ENCODE measurements at places on chromosomes 1 and 21. TPM values are rescaled to one million over a fixed set of nuclear protein-coding genes. Genes with fewer than 3 reads are reported as not detected.

The CA14 gene
- 0.88 TPM for total RNA-seq

DNA sequence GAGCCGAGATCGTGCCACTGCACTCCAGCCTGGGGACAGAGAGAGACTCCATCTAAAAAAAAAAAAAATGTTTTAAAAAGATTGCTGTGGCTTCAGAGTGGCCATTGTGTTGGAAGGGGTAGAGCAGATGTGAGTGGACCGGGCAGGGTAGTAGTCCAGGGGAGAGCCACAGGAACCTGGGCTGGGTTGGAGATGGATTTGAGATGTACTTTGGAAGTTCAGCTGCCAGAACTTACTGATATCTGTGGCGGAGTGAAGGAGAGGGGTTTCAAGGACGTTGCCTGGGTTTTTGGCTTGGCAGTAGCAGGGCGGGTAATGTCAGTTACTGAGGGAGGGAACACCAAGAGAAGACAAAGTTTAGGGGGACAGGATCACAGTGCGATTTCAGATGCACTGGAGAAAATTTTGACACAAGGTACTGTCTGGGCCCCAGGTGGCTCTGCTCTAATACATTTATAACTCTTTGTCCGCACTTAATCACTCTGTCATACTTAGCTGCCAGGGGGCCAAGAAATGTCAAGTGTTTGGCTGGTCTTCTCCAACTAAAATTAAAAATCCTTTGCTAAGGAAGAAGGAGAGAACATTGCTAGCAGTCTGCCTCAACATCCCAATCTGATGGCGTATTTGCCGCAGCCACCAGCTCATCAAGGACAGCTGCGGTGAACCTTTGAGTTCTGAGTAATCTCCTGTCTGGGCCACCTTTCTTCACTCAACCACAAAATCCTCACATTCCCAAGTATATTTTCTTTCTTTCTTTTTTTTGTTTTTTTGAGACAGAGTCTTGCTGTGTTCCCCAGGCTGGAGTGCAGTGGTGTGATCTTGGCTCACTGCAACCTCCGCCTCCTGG, 9.6 kb downstream of the EPHX1 start:
- peak; percentile 58 for DNase-seq
- H3K36me3 ChIP-seq = no peaks in the 10 kb centered on the region
- H3K27me3 ChIP-seq = no peaks in the 10 kb centered on the region
- peak overlapping the region; percentile 89 for H3K27ac ChIP-seq

The NGF gene
- total RNA-seq = 10.9 TPM

The THEMIS2 gene
- 5.1 TPM for total RNA-seq

The OR2G6 gene
- not detected for total RNA-seq

DNA sequence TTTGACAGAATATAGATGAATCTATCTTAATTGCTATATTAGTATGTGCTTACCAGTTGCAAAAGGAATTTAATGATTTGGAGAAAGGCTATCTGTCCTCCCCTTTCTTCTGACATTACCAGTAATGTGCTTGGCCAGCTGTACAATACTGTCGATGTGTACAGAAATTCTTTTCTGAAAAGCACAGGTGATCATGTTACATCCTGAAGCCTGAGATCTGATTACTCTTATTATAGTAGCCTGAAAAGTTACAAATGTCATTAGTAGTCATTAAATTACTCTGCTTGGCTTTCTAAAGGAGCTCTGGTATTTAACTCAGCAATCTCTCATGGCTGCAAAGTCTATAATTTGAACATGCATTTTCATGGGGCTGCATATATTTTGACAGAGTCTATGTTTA, 209.8 kb downstream of the PTPRC start:
- H3K4me1 ChIP-seq = no peaks in the 10 kb centered on the region
- H3K36me3 ChIP-seq = no peaks in the 10 kb centered on the region
- no peaks in the 10 kb centered on the region for H3K27me3 ChIP-seq
- H3K27ac ChIP-seq = no peak overlapping the region
- no peak overlapping the region for H3K4me3 ChIP-seq

The NBL1 gene
- 67.4 TPM for total RNA-seq

The MYOM3 gene
- total RNA-seq = not detected

The SAMSN1 gene
- 1.5 TPM for total RNA-seq

- peak overlapping the region; percentile 41 for H3K27ac ChIP-seq
- H3K36me3 ChIP-seq = no peaks in the 10 kb centered on the region
- no peak overlapping the region for H3K4me3 ChIP-seq
- H3K4me1 ChIP-seq = peaks cover 4% of the 10 kb centered on the region
- no peaks in the 10 kb centered on the region for H3K27me3 ChIP-seq
These were observed 82.0 kb upstream of the ROR1 start for GRCh38 chr1:63691701-63692425.

The AIM2 gene
- total RNA-seq = not detected

The MYCL gene
- total RNA-seq = 0.40 TPM

DNA sequence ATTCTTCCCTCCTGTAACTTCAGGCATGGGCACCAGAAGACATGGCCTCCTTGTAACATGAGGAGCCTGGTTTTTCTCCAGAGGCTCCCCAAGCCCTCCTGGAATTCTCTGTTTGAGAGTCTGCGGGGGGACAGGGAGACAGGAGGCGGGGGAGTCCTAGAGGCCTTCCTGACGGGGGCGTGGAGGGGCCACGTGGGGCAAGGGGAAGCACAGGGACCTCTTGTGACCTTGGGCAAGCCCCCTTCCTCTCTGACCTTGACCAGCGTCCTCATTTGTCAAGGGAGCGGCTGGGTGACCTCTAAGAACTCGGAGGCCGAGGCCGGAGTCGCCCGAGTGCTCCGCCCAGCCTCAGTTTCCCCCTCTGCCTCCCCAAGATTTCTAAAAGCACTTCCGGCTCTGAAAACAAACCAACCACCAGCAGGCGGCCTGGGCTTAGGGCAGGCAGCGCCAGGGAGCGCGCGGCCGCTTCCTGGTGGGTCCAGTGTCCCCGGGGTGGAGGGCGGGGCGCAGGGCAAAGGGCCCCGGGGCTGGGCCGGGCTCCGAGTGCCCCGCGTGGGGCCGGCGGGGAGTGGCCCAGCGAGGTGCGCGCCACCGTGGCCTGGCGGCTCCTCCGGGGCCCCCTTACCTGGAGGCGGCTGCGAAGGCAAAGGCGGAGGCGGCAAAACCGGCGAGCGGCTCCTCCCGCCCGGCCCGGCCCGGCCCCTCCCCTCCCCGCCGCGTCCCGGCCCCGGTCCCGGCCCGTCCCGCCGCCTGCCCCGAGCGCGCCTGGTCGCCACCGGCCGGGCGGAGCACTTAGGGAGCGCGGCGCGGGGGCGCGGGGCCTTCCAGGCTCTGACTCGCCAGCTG, at the start of gene TMCO4:
Gene TMCO4 (minus strand): TSS at position 687 of the 846 bp plus-strand sequence. CDS start 19,158 bp downstream, outside the sequence.
- peak within 1 kb of the TSS; percentile 64 for H3K4me3 ChIP-seq
- peak within 1 kb of the TSS; percentile 90 for H3K27ac ChIP-seq
- DNase-seq = peak; percentile 45
- no peaks in the 10 kb centered on the region for H3K4me1 ChIP-seq
- no peaks in the 10 kb centered on the region for H3K36me3 ChIP-seq

GRCh38 chr1:21836010-21836409, 23.9 kb downstream of the LDLRAD2 start:
- no peaks in the 10 kb centered on the region for H3K4me1 ChIP-seq
- DNase-seq = no peak
- no peaks in the 10 kb centered on the region for H3K27me3 ChIP-seq

DNA sequence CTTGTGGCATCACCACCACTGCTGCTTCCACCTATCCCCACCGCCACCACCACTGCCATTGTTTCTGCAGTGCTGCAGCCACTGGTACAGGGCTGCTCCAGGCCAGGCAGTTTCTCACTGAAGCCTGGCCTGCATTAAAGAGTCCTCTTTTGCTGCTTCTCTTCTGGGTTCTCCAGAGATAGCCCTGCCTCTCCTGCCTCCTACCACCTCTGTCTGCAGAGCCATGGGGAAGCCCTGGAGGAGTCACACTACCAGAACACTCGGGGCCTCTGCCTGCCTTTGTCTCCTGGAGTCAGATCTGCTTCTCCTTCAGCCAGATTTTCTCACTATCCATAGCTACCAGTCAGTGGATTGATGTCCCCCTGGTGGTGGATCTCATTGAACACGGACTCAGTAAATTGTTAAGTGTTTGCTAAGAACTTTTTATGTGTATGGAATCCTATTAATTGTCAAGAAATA, 37.7 kb upstream of the DDAH1 start:
- H3K36me3 ChIP-seq = no peaks in the 10 kb centered on the region
- no peak overlapping the region for H3K27ac ChIP-seq
- DNase-seq = peak; percentile 27
- H3K4me1 ChIP-seq = no peaks in the 10 kb centered on the region
- H3K27me3 ChIP-seq = no peaks in the 10 kb centered on the region
- H3K4me3 ChIP-seq = no peak overlapping the region

The AADACL4 gene
- total RNA-seq = not detected

GRCh38 chr1:98849969-98850636, 154.6 kb downstream of the PLPPR5 start:
- no peak for DNase-seq
- H3K4me1 ChIP-seq = no peaks in the 10 kb centered on the region
- H3K36me3 ChIP-seq = no peaks in the 10 kb centered on the region
- H3K27ac ChIP-seq = no peak overlapping the region
- no peak overlapping the region for H3K4me3 ChIP-seq

GRCh38 chr1:234854645-234855039, 244.7 kb upstream of the IRF2BP2 start:
- no peaks in the 10 kb centered on the region for H3K27me3 ChIP-seq
- H3K4me3 ChIP-seq = no peak overlapping the region
- H3K27ac ChIP-seq = peak overlapping the region; percentile 17

DNA sequence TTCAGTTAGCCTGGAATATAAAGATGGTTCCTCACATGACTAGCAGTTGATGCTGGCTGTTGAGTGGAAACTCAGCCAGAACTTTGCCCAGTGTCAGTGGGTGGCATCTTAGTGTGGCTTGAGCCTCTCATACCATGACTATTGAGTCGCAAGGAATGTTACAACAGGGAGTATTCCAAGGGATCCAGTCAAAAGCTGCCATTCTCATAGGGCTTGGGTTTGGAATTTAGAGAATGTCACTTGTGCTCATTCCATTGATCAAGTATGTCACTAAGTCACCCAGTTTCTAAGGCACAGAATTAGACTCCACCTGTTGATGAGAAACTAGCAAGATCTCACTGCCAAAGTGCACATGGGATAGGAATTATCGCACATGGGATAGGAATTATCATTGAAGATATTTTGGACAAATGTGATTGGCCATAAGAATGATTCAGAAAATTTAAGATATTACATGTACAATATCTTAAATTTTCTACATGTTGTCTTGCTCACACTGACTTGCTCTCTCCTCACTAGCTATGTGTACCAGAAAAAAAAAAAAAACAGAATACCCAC, 1290.7 kb upstream of the ADGRL2 start:
- H3K27ac ChIP-seq = no peak overlapping the region
- H3K4me1 ChIP-seq = no peaks in the 10 kb centered on the region
- no peak for DNase-seq
- H3K27me3 ChIP-seq = no peaks in the 10 kb centered on the region

DNA sequence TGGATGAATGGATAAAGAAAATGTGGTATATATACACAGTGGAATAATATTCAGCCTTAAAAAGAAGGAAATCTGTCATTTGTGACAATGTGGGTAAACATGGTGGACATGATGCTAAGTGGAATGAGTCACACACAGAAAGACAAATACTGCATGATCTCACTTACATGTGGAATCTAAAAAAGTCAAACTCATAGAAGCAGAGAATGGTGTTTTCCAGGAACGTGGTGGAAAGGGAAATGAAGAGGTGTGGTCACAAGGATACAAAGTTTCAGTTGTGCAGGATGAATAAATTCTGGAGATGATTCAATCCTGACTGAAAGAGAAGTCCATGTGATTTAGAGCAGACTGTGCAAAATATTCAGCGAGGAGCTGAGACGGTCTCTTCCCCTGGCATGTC, 56.6 kb downstream of the RYR2 start:
- no peaks in the 10 kb centered on the region for H3K27me3 ChIP-seq
- H3K27ac ChIP-seq = no peak overlapping the region
- H3K4me1 ChIP-seq = no peaks in the 10 kb centered on the region
- DNase-seq = no peak

The CENPF gene
- total RNA-seq = under 0.01 TPM

GRCh38 chr1:15428815-15429435, 9.3 kb upstream of the CTRC start:
- H3K36me3 ChIP-seq = no peaks in the 10 kb centered on the region
- no peak overlapping the region for H3K4me3 ChIP-seq
- no peaks in the 10 kb centered on the region for H3K4me1 ChIP-seq
- H3K27me3 ChIP-seq = no peaks in the 10 kb centered on the region
- DNase-seq = no peak

The PTPN7 gene
- total RNA-seq = 0.79 TPM

DNA sequence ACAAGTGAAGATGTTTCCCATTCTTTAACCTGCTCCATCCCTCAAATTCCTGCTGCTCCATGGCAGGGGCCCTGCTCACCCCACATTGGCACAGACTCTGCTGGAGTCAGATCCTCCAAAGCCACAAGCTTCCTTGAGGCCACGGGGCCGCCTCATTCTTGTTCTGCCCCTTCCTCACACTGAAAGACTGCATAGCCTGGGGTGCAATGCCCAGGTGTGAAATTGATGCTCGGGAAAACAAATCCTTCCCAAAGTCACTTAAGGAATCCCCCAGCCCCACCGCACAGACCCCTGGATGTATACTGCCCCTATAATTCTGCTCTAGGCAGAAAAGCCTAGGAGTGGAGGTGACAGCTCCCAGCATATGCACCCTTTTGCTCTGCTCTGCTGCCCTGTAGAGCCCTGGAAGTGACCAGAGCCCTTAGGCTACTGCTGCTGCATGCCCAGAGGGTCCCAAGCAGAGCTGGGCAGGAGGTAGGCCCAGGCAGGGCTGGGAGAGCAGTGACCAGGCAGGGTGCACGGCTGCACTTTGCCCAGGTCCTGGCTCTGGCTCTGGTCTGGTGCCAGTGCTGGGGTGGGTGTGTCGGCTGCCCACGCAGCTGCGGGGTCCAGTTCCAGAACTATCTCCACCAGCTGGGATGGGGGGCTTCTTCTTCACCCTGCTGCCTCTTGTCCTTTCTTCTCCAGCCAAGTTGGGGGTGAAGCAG, 1.6 kb downstream of the HES2 start:
- DNase-seq = no peak
- H3K4me1 ChIP-seq = peaks cover 23% of the 10 kb centered on the region

The NRAS gene
- 7.7 TPM for total RNA-seq

The FBXO44 gene
- total RNA-seq = 10.8 TPM

DNA sequence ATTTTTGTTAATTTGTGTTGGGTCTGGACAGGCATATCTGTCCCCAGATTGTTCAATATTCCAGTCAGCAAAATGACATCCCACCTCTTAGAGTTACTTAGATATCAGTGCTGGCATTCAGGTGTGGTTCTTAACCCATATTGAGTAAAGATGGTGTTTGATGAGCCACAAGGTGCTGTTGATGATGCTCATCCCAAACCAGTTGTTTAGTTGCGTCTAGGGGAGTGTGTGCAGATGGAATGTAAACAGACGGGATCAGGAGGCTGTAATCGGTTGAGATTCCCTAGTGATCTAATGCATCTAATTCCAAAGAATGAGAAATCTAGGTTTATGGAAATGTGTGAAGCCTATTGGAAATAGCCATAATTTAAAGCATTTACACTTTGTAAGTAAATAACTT, 1.1 kb downstream of the HOOK1 start:
- H3K27ac ChIP-seq = no peak overlapping the region
- no peaks in the 10 kb centered on the region for H3K4me1 ChIP-seq
- H3K27me3 ChIP-seq = peaks cover 6% of the 10 kb centered on the region
- no peak for DNase-seq
- H3K36me3 ChIP-seq = no peaks in the 10 kb centered on the region

All from uterus (tissue), 4 donors.